SK-N-SH (cell line): ENCODE measurements at places on chromosomes 4 and X.

GRCh38 chrX:45267007-45267406 lies 66.3 kb upstream of the DIPK2B start:
- DNase-seq: no peak

DNA sequence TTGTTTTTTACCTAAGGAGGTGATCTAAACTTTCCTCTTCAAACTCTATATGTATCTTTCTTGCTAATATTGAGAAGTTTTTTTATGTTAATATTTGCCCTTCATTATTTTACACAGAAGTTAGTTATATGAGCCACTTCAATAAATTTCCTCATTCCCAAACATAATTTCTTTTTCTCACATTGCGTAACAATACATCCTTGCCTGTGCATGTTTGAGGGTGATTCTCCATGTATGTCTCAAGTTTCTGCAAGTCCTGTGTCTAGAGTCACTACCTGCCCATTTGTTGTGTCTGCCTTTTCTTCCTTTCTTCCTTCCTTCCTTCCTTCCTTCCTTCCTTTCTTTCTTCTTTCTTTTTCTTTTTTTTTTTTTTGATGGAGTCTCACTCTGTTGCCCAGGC lies 2057.9 kb downstream of the PCDH7 start:
- no peak for DNase-seq

- DNase-seq: no peak
Measured at GRCh38 chrX:105424729-105425128, 204.2 kb upstream of the TEX13A start.

GRCh38 chr4:151801547-151802516 lies 41.0 kb upstream of the GATB start:
- peak; percentile 59 for DNase-seq

DNA sequence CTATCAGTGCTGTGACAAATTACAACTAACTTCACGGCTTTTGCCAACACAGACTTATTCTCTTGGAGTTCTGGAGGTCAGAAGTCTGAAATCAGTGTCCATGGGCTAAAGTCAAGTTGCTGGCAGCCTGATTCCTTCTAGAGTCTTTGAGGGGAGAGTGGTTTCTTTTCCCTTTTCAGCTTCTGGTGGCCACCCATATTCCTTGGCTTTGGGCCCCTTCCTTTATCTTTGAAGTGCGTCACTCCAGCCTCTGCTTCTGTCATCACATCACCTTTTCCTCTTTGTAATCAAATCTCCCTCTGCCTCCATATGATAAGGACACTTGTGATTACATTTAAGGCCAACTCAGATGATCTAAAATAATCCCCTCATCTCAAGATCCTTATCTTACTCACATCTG lies 9.0 kb downstream of the FAM114A1 start:
- DNase-seq: no peak

DNA sequence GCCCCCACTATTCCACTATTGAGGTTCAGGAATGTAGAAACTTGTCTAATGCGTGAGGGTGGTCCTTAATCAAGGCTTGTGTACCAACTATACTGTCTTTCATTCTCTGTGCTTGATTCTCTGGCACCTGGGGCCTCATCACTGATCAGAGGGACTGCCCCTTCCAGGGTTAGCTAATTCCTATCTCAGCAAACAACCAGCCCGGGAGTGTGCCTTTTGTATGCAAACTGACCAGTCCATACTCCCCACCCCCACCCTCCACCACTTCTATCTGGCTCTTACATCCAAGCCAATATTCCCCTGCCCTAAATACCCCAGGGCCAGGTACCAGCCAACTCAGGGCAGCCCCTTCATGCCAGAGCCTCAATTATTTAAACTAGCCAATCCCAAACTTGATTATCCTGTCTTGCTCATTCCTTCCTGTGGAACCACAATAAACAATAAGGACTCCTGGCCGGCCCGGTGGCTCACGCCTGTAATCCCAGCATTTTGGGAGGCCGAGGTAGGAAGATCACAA lies 59.3 kb downstream of the FTHL17 start:
- DNase-seq: no peak

DNA sequence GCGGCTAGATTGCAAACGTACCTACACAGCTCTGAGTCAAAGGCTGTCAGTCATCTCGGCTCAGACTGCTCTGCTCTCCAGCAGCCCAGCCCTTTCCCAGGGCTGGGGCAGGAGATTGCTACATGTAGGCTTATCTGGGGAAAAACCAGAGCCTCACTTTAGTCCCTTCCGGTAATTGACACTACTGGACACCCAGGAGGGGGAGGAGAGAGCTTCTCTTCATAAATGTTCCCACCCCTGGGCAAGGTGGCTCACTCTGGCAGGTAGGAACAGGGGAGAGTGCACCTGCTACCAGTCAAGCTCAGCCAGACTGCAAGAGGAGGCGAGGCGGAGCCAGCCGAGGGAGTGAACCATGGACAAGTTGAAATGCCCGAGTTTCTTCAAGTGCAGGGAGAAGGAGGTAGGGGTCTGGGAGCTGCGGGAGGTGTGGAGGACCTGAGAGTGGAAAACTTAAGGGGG lies at the start of gene SLC6A14:
Gene SLC6A14 (plus strand): TSS at position 249 of the 459 bp plus-strand sequence. CDS start 104 bp downstream, at position 353.
- DNase-seq: no peak

DNA sequence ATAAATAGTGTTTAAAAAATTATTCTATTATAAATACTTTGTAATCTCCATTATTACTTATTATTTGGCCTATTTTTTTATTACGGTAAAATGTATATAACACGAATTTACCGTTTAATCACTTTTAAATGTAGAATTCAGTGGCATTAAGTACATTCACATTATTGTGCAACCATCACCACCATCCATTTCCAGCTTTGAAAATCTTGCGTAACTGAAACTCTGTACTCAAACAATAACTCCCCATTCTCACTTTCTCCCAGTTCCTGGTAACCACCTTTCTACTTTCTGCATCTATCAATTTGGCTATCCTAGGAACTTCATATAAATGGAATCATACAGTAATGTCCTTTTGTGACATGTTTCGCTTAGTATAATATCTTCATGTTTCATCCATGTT lies 45.7 kb downstream of the PASD1 start:
- DNase-seq: no peak

- DNase-seq: peak; percentile 89
Measured at GRCh38 chr4:122826553-122827257, at the start of gene FGF2. TSS of gene FGF2 (plus strand) at chr4:122826831. CDS start at chr4:122827175, 344 bp downstream.

- DNase-seq: no peak
Measured at GRCh38 chrX:46961097-46961496, 48.9 kb downstream of the JADE3 start.

DNA sequence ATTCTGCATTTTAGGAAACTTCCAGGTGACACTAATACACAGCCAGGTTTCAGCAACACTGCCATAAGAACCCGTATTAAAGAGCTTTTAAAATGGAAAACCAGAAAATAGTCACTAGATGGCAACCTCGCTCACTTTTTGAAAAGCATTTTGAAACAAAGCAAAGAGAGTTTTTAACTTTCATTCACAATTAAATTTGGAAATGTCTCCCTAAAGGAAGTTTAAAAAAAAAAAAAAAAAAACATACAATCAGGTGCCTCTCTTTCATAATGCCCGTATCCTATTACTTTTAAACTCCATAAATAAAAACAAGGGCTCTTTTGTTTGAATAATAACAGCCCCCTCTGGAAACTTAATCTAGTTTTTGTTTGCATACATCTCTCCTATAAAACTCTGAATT lies 20.3 kb downstream of the MEPE start:
- DNase-seq: peak; percentile 44

GRCh38 chr4:78247536-78248285 lies 190.6 kb downstream of the FRAS1 start:
- DNase-seq: no peak
